Glutamatergic neuron (in vitro differentiated cells): ENCODE measurements at places on chromosomes 12 and 14.

GRCh38 chr12:75194250-75194649, 15.4 kb downstream of the KCNC2 start:
- no peak for DNase-seq

DNA sequence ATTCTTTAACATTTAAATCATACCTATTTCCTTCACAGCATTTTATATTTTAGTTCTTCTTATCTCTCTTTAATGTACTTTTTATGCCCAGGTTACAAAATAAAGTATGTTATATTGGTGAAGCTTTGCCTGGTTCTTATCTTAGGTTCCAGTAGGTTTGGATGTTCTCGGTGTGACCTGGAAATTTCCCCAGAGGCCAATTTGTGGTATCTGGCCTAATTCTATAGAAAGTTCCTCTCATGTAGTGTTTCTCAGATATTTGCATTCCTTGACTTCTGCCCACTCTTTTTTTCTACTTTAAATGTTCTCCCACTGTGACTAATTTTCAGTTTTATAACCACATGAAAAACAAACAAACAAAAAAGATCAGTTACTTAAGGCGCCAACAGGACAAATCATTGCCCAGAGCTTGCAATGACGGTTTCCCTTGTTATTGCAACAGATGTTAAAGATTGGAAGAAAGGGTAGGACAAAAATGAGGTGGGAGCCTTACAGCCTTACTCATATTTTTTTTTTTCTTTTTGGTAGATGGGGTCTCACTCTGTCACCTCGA, 41.2 kb upstream of the PPM1H start:
- DNase-seq = no peak

DNA sequence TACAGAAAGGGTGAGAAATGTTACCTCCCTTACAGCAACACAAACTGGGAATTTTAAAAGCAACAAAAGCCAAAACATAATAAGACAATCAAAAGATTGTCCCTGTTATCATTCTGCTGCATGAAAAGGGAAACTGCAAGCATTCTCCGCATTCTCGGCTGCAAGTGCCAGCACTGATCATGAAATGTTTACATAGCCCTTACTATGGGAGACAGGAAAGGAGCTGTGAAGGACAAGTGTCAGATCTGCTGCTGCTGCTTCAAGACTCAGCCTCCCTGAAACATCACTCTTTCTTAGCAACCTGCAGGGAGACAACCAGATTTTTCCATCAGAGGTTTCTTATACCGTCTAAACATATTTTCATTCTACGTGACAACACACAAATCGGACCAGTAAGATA, 20.1 kb downstream of the DENND5B start:
- no peak for DNase-seq

GRCh38 chr14:69610020-69610873, 1.1 kb upstream of the SUSD6 start:
- DNase-seq = no peak

DNA sequence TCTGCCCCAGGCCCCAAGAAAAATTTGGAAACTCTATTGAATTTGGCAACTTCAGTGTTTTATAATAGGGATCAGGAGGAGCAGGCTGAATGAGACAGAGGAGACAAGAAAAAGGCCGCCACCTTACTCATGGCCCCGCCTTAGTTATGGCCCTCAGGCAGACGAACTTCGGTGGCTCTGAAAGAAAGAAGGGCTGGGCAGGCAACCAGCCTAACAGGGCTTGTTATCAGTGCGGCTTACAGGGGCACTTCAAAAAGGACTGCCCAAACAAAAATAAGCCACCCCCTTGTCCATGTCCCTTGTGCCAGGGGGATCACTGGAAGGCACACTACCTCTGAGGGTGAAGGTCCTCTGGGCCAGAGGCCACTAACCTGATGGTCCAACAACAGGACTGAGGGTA, 146.3 kb upstream of the ATF7IP start:
- no peak for DNase-seq

DNA sequence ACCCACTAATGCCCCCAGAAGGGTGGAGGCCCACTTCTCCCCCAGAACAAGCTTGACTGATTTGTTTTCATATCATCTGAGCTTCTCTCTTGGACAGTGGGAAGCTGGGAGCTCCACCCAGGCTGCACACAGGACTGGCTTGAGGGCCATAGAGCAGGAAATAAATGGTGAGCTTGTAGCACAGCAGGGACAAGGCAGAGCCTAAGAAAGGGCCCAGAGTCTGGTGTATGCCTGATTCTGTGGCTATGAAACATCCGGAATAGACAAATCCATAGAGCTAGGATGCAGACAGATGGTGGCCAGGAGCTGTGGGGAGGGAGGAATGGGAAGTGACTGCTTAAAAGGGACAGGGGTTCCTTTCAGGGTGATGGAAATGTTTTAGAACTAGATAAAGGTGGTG, 79.0 kb downstream of the ARL6IP4 start:
- DNase-seq = no peak

DNA sequence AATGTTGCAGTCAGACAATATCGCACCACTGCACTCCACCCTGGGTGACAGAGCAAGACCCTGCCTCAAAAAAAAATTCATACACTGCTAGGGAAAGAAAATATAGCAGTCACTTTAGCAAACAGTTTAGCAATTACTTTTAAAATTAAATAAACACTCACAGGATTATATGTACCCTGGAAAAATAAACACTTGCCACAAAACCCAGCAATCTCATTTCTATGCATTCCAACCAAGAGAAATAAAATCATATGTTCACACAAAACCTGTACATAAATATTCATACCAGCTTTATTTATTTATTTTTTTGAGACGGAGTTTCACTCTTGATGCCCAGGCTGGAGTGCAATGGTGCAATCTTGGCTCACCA, 20.2 kb downstream of the ATXN2 start:
- no peak for DNase-seq

GRCh38 chr12:19177754-19178153, 48.2 kb downstream of the PLEKHA5 start:
- DNase-seq = no peak

- DNase-seq = no peak
Measured at GRCh38 chr14:36656687-36657398, 4.8 kb upstream of the PAX9 start.

- no peak for DNase-seq
Measured at GRCh38 chr14:86641310-86641709, 1111.4 kb downstream of the FLRT2 start.

DNA sequence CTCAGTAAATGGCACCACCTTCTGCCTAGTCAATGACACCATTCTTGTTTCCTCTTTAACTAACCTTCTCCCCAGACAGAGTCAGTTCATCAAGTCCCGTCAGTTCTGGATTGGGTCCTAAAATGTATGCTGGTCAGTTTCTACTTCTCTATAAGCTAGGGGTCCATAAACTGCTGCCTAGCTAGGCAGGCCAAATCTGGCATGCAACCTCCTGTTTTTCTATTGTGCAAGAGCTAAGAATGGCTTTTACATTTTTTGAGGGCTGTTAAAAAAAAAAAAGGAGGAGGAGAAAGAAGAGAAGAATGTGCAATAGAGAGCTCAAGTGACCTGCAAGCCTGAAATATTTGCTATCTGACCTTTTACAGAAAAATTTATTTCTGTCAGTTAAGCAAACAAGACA, 6.4 kb upstream of the TMED10 start:
- no peak for DNase-seq

GRCh38 chr12:52060498-52061177, 9.1 kb upstream of the ATG101 start:
- no peak for DNase-seq

- DNase-seq = no peak
Measured at GRCh38 chr12:121921066-121921465, 2.7 kb downstream of the CFAP251 start.

DNA sequence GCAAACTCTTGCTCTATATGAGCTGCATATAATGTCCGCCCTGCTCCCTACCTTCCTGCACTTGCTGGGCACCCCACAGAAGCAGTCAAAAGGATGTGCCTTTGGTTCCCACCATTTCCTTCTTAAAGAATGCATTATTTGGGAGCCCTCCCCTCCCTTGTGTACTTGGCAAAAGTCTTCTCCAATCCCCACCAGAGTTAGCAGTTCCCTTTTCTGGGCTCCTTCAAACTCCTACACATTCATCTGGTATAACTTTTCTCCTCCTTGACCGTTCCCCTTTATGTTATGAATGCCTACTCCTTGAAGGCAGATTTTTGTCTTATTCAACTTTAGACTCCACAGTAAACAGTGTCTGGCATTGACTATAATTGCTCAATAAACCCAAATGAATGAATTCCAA, 27.8 kb downstream of the AREL1 start:
- DNase-seq = no peak

- DNase-seq = no peak
Measured at GRCh38 chr14:56899829-56900228, 89.5 kb upstream of the OTX2 start.

- peak; percentile 60 for DNase-seq
Measured at GRCh38 chr12:79689477-79690141, 1.2 kb downstream of the PAWR start.

DNA sequence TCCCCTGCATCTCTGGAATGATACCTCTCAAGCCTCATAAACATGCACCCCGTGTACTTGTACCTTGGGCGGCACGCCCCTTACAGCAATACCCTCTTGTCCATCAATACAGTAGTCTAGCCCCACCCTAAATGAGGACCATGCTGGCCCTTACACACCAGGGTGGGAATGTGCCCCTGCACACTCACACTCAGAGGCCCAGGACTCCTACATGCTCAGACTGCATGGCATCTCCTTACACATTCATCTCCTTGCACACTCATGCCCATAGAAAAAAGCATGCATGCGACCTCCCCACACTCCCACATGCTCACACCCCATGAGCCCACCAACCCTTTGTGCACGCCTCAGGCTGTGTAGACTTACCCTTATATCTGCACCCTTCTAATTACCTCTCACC, 22.0 kb downstream of the ITGA7 start:
- DNase-seq = no peak

- no peak for DNase-seq
Measured at GRCh38 chr12:2453076-2453760, 341.6 kb upstream of the FKBP4 start.

DNA sequence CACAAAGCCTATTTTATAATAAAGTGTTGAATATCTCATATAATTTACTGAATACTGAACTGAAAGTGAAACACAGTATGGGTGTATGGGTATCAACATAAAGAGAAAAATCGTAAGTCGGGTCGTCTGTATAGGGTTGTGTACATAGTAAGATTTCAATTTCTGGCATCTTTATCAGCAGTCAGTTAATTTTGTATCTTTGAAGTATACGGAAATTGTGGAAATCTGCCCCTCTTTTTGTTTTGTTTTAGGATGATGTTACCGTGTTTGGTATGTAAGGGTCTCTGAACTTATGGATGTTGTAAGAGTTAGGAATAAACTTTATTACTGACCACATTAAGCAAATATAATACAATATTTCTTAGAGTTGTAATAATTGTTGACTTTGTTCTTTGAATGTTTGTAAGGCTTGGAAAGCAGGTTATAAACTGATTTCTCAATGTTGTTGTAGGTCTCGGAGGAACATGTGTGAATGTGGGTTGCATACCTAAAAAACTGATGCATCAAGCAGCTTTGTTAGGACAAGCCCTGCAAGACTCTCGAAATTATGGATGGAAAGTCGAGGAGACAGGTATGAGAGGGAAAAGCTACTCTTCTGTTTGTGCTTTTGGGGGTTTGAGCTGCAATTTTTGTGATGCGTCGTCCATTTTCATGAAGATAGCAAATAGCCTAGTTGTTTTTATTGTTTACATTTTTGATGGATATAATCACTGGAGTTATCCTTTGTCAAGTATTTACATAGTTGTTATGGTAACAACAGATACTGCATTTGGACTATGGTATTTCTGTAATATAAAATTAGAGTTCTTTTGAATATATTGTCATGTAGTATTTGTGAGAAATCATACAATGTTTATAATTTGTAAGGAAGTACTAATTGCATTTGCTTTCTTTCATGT, 12.0 kb downstream of the EID3 start:
- no peak for DNase-seq

GRCh38 chr14:95840094-95840700, 36.4 kb upstream of the TUNAR start:
- no peak for DNase-seq

DNA sequence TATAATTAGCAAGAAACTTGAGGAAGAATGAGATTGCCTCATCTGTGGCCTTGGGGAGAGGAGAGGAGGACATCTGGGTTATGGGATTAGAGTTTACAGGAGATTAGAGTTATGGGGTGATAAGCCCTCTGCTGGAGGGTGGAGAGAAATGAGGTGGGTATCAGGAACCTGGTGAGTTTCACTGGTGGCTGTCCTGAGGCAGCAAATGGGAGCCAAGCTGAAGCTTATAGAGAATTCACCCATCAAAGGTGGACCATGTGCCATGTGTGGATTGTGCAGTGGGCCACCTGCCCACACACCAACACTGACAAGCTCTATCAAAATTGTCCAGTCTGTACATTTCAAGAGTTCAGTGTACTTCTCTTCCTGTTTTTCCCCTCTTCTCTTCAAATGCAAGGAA, 135.3 kb downstream of the AEBP2 start:
- no peak for DNase-seq

GRCh38 chr12:47554046-47554653, 151.7 kb downstream of the RPAP3 start:
- no peak for DNase-seq

- no peak for DNase-seq
Measured at GRCh38 chr12:69007101-69007854, 74.3 kb upstream of the CPM start.

GRCh38 chr12:120078868-120079267, 37.7 kb downstream of the RAB35 start:
- no peak for DNase-seq
